ENCODE measurements at places on chromosomes 1 and 21. TPM values are rescaled to one million over a fixed set of nuclear protein-coding genes. Genes with fewer than 3 reads are reported as not detected.

The FMO2 gene
- total RNA-seq, result not detected

The TRIM58 gene
- total RNA-seq, result 0.43 TPM

The GJB5 gene
- total RNA-seq, result not detected

The FMOD gene
- 0.27 TPM for total RNA-seq

The GJA5 gene
- total RNA-seq, result 15.0 TPM

The SMPDL3B gene
- total RNA-seq, result 0.27 TPM
